Suppressor macrophage (primary cell): ENCODE measurements at places on chromosomes 5 and 9.

- DNase-seq = no peak
These were observed 70.9 kb downstream of the TRIO start for GRCh38 chr5:14213813-14214585.

GRCh38 chr9:126839301-126839700, 21.1 kb upstream of the ZBTB34 start:
- no peak for DNase-seq

- no peak for DNase-seq
These were observed 498.7 kb downstream of the ISL1 start for GRCh38 chr5:51881901-51882300.

- DNase-seq = peak; percentile 19
These were observed 15.8 kb downstream of the MARCHF3 start for GRCh38 chr5:127014573-127014972.

- no peak for DNase-seq
These were observed 2.2 kb downstream of the GPX3 start for GRCh38 chr5:151022511-151023018.

DNA sequence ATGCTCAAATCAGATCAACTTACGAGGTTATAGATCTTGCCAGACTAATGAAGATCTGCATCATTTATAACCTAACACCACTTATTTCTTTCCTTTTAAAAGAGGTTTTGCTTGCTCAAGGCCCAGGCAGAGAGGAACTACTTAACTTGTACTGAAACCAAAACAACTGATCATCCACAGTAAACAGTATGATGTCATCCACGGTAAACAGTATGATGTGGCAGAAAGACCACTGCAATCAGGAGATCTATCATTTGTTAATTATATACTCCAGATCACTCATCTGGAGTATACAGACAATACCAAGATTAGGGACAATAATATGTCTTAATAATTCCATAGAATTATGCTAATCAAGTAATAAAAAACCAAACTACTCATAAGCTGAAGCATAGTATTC, 116.8 kb downstream of the ADAMTS6 start:
- DNase-seq = no peak

DNA sequence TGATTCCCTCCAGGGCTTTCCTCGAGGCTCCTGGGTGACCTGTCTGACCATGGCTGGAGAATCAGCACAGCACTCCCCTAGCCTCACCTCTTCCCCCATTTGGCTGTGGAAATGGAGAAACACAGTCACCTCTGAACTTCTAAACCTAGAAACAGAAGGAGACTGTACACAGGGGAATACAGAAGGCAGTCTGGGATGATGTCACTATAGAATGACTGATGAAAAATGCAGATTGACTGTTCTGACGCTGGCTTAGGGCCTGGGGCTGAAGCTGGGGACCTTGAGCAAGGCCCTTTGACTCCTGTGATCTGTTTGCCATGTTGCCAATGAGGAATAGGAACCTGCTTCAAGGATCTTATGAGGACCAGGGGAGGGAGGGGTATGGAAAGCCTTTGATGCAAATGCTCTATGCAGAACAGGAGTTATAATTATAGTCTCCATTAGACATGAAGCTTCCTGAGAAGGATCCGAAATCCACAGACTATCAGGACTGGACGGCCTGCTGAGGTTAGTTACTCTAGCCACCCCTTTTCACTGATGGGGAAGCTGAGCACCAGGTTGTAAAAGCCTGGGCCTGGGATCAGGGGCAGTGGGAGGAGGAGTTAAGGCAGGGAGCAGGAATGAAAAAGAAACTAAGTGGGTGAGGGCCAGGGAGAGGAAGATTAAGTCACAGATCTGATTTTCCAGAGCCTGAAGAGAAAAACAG, 24.4 kb upstream of the ANXA6 start:
- no peak for DNase-seq

GRCh38 chr5:119368238-119368630, 12.4 kb downstream of the TNFAIP8 start:
- no peak for DNase-seq

GRCh38 chr5:164898705-164899104, 1393.3 kb downstream of the MAT2B start:
- no peak for DNase-seq

- no peak for DNase-seq
These were observed 172.1 kb downstream of the RASEF start for GRCh38 chr9:82890865-82891264.

DNA sequence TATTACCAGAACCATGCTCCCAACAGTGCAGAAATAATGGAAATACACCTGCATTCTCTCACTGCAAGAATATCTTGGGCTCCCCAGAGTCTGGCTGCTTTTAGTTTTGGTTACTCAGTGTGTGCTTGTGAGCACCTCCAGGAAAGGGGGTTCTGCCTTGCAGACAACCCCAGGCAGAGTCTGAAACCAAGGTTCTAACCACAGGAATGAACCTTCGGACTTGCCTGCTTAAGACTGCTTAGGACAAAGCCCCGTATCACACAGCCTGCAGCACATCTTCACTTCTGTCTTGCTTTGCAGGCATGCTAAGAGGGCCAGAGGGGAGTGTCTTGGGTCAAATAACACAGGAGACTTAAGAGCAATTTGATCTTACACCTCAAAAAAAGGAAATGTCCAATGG, 94.8 kb upstream of the SPATA31C2 start:
- DNase-seq = no peak

GRCh38 chr9:82115331-82115730, 126.8 kb downstream of the SPATA31D1 start:
- DNase-seq = no peak

GRCh38 chr5:168987543-168988300, 313.2 kb downstream of the SLIT3 start:
- DNase-seq = peak; percentile 77

GRCh38 chr5:10352430-10353240, 860 bp upstream of the MARCHF6 start:
- peak; percentile 97 for DNase-seq

DNA sequence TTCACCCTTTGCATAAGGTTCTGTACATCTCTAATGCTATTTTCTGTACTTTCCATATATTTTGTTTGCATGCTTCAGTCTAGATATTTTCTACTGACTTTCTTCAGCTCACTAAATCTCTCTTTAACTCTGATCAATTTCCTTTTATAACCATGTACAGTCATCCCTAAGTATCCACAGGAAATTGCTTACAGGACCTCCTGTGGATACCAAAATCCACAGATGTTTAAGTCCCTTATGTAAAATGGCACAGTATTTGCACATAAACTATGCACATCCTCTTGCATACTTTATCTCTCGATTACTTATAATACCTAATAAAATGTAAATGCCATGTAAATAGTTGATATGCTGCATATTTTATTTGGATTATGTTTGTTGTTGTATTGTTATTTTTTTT, 442.1 kb downstream of the TLE4 start:
- DNase-seq = no peak

DNA sequence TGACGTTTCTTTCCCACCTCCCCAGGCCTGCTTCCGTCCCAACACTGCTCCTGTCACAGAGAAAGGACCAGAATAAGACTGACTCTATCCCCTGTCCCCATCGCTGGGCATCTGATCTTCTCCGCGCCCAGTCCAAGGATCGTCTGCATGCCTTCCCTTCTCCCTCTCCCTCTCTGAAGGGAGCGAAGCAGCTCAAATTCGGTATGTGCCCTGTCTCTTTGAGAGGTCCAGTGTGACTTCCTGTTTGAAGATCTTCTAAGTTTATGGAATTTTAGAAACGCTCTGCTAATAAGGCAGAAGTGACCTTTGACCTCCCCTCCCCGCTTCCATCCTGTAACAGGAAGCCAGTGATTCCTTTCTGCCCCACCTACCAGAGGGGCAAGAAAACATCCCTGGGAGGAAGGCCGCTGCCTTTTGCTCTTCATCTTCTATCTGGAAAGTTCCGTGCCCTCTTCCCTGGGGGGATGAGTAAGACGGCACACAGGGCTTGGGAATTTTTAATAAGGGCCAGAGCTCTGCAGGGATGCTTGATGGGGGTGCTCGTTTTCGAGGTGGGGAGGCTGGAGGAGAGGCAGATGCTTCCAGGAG, 40.7 kb upstream of the RNU6ATAC start:
- DNase-seq = no peak

DNA sequence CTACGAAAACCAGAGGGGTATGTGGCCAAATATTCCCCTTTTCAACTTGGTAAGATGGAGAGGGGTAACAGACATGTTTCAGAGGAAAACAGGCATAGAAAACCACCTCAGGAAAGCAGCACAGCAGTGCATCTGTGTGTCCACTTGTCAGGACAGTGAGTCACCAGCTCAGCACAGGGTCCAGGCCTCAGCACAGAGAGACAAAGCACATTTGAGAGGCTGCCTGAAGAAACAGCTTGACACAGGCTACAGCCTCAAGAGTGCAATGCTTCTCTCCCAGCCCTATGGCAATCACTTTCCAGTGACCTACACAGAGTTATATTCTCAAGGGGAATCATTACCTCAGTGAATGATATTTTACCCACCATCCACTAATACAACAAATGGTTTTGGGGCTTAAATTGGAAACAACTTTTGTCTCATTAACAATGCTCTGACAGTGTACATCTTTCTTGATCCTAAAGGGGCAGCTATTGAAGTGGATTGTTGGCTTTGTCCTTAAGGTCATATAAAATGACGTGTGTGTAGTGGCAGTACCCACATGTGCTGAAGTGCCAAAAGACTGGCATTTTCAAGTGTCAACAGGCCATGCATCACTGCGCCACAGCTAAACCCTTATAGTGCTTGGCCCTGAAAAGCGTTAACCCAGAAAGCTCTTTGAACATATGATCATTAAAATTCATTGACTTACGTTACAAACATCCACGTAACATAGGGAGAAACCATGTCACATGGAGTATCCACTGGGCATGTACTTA, 46.4 kb downstream of the ERMP1 start:
- DNase-seq = no peak

DNA sequence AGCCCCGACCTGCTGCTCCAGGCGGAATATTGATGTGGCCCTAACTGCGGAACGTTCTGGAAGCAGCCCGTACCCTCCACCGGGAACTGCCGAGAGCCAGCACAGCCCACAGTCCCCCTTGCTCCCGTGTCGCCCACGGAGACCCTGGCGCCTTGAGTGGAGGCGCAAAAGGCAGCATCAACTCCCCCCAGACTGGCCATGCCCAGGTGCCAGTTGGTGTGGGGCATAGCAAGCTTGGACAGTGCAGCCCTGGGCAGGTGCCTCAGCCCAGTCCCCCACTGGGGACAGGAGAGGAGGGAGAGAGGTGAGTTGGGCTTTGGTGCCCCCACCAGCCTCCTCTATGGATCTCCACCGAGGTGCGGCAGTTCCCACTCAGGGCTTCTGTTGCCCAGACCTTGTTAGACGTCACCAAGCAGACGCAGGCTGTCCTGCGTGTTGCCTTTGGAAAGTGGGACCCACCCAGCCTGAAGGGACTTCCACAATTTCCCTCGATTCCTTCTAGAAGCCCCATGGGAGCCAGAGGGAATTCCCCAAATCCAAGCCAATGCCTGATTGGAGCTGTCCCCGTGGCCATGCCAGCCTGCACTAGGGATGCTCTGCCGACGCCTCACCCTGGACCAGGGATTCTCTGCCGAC, 19.8 kb upstream of the NRARP start:
- no peak for DNase-seq

- no peak for DNase-seq
These were observed 979.1 kb upstream of the CTNND2 start for GRCh38 chr5:12883395-12883794.
